Activated CD4-positive, alpha-beta T cell treated with anti-CD3 and anti-CD28 coated beads, Interleukin-2, Interleukin-6, amounts not matched to agents 100 ng/mL and 50 ng/mL, durations not matched to agents 16 hours and 8 hours (primary cell): ENCODE measurements at places on chromosomes 12 and 14.
A peak's percentile ranks its signal among the peaks of the same experiment; 100 is the strongest.

DNA sequence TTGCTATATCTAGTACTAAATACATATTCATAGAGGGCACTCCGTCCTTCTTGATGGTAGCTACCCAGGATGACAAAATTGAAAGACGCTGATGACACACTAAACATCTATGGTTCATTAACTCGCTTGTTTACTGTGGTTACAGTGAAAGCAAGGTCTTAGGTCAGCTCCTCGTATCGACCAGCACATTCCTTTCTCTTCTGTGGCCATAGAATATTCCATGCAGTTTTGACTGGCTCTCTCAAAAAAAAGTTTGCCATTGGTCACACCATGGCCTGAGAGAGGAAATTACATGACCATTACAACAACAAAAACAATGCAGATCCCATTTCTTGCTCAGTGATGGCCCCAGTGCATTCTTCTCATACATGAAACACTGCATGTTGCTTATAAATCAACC is 411.4 kb upstream of the SOX5 start:
- DNase-seq: no peak

DNA sequence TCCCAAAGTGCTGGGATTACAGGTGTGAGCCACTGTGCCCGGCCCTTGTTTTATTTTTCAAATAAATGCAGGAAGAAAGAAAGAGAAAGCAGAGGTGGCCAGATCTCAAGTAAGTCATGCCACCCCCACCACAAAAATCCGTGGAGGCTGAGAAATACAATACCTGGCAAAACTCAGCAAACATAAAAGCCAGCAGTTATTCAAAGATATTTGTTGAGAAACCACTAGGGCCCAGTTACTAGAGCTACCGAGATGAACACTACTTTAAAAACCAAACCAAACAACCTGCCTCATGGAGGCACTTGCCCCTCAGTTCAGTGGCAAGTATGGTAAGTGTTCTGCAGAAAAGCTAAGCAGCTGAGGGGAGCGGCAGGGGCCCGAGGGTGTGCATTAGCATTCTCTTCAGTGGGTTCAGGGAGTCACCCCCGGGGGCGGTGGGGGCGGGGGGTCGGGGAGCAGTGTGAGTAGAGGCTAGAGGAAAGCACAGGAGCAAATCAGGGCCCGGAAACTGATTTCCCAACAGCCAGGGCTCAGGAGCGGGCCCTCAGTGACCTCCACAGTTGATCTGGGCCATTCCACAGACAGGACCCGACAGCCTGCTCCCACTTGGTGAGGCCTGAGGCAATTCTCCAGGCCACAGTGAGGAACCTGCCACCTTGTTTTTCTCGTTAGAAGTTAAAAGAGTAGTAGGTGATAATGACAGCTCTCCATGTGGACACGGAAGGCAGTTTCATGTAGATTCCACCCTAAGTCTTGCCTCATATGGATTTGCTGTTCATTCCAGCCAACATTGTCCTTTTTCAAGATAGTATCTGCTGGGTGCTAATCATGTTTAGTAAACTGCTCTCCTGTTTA is 8.6 kb downstream of the EVL start:
- DNase-seq: no peak

DNA sequence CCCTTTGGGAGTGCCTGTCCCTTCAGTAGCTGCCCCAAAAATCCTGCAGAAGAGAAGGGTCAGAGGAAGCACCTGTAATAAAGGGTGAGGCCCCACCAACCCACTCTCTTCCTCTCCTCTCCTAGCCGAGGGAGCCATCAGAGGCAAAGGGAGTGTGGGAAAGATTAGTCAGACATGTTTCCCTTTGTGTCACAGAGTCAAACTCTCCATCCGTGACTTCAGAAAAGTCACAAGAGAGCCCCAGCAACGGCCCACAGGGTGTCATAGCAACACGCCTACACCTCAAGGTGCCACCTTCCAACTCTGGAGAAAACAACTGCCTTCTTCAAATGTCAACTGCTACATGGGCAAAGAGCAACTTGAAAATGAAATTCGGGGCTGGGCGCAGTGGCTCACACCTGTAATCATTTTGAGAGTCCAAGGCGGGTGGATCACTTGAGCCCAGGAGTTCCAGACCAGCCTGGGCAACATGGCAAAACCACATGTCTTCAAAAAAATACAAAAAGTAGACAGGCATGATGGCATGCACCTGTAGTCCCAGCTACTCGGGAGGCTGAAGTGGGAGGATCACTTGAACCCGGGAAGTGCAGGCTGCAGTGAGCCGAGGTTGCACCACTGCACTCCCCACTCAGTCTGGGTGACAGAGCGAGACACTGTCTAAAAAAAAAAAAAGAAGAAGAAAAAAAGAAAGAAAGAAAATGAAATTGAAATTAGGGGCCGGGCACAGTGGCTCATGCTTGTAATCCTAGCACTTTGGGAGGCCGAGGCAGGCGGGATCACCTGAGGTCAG is 17.7 kb upstream of the CD27 start:
- DNase-seq: peak; percentile 96

- no peak for DNase-seq
Measured at GRCh38 chr12:49824895-49825294, 3.3 kb downstream of the NCKAP5L start.

DNA sequence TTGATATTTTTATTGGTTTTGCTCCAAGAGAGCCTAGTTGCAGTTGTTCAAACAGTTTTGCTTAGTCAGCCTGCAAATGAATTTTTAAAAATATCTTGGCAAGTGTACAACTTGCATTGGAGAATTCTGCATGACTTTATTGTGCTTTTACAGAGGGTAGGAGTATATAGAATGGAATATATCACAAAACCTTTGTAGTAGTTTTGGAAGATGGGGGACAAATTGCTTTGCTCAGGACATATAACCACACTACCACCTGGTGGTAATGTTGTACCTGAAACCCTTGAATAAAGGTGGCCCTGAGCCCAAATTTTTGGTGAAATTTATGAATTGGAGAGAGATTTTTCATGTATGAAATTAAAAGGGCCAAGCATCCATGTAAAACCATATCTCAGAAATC is 645.2 kb downstream of the MED13L start:
- DNase-seq: no peak

GRCh38 chr12:66508025-66508424 is 170.9 kb downstream of the GRIP1 start:
- no peak for DNase-seq

GRCh38 chr14:58138714-58139482 is 13.1 kb downstream of the ARMH4 start:
- no peak for DNase-seq

- no peak for DNase-seq
Measured at GRCh38 chr14:78152201-78153063, 17.7 kb upstream of the NRXN3 start.

- peak; percentile 81 for DNase-seq
Measured at GRCh38 chr12:53217051-53217930, 10.2 kb upstream of the ITGB7 start.

GRCh38 chr12:21456291-21456780 is 18.9 kb downstream of the PYROXD1 start:
- DNase-seq: peak; percentile 84

DNA sequence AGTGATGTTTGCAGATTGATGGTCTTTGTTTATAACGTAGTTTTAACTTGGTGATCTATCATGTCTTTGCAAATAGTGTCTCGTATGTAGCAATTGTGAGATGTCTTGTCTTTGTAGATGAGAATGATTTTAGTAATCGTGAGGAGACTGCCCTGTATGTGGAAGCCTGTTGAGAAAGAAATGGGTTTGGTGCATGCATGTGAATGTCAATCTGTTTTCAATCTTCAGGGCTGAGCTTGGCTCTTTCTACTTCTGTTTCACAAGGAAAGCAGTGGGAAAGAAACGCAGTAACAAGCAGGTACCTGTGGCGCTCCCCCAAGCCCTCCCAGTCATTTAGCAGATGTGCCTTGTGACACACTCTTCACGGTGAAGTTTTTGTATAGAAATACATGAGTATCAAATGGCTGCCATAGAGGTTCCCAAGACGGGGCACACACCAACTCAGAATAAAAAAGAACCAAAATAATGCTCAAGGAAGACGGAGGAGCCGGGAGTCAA is 342.8 kb upstream of the DDHD1 start:
- no peak for DNase-seq

DNA sequence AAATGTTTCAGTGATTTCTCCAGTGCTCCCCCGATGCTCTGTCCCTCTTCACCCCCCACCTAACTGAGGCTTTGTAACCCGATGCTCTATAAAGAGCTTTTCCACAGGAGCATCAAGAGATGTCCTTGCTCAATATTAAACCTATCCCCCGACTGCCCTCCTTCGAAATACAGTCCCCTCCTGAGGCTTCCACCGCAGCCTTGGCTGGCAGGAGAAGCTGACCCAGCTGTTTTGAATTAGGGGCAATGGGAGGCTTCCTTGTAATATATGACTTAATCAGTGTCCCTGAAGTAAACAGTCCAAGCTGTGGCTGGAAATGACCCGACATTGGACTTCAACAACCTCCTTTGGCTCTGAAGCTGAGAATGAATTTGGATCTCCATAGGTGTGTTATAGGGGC is 62.4 kb downstream of the TMEM30B start:
- no peak for DNase-seq

GRCh38 chr14:95841668-95842067 is 35.0 kb upstream of the TUNAR start:
- DNase-seq: no peak

GRCh38 chr12:104704224-104704779 is 247.6 kb downstream of the CHST11 start:
- DNase-seq: no peak

DNA sequence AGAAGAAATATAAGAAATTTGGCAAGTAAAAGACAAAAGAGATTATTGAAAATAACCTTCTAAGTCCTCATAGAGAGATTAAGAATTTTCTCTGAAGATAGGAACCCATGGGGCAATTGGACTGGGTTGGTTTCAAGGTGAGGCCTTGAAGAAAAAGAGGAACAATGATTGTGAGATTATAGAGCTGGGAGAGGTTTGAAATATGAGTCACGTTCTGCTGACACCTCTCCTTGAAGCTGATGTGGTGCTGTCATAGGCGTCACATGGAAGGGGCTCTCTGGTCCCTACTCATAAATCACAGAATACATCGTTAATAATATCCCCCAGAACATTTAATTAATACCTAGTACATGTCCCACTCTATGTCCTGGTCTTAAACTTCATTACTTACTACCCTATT is 227.6 kb upstream of the PDE3A start:
- no peak for DNase-seq

GRCh38 chr14:29851397-29851796 is 76.2 kb downstream of the PRKD1 start:
- no peak for DNase-seq

DNA sequence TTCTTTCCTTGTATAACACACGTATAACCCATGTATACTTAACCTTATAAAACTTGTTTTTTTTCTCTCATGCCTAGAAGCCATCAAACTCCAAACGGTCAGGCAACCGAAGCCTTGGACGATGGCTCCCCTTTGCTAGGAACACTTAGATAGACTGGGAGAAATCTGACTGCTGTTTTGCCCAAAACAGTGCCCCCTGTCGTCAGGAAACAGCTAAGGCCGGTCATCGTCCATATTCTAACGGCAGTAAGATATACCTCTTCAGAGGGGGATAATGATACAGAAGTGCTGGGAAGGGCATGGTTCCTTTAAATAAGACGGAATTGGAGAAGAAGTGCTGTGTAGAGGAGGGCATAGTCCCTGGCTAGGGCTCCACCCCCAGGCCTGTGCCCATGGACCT is 130.5 kb downstream of the SLC41A2 start:
- DNase-seq: no peak

DNA sequence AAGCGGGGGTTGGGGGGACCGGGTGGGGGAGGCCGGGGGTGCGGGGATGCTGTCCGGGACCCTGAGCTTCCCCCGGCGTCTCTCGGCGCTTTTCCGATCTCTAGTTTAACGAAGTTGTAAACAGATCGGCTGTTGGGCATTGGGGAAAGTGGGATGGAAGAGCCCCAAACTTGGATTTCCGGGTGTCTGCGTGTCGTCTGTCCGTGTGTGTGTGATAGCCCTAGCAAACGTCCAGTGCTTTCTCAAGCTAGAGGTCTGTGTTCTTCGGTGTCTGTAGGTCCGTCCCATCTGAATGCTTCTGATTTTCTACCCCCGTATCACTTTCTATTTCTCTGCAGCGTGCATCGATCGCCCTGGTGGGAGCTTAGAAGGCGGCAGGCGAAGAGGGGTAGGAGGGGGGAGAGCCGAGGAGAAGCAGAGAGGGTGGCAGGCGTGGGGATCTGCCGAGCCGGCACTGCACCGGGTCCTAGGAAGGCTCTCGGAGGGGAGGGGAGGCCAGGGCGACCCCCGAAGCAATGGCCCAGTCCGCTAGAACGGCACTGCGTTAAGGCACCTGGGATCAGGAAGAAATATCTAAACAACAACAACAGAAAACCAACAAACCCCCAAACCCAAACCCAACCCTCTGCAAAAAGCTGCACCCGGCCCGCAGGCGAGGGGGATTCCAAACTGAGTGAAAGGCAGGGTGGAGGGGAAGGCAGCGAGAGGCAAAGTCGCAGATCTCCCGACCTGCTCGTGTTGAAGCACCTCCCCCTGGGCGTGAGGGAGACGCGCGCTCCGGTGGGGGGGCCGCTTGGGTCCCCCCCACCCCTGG is 1.0 kb downstream of the KCNA1 start:
- DNase-seq: no peak

DNA sequence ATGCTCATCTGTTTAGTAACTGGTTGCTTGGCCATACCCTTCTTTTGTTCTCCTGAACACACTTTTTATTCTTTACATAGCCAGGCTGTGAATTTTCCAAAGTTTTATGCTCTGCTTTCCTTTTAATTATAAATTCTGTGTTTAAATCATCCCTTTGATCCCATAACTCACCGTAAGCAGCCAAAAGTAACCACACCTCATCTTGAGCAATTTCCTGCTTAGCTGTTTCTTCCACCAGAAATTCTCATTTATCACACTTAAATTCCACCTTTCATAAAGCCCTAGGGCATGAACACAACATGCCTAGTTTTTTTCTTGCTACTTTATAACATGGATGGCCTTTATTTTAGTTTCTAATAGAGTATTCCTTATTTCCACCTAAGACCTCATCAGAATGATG is 510.7 kb downstream of the C12orf50 start:
- DNase-seq: no peak

DNA sequence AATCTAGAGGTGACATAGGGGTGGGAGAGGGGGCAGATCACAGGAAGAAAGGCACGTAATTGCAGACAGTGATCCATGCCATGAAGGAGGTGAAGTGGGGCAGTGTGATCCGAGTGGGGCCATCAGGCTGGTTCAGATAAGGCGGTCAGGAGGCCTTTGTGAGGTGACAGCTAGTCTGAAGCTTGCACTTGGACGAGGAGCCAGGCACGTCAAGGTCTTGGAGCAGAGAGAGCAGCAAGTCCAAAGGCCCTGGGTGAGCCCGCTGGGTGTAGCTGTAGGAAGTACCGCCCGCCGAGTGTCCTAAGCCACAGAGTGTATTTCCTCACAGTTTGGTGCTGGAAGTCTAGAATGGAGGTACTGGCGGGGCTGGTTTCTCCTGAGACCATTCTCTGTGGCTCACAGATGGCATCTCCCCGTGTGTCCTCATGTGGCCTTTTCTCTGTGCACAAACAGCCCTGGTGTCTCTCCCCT is 23.6 kb downstream of the RHOF start:
- DNase-seq: no peak

- peak; percentile 85 for DNase-seq
Measured at GRCh38 chr14:101721951-101722661, 39.4 kb upstream of the PPP2R5C start.
